ENCODE measurements at places on chromosomes 12 and 14.

DNA sequence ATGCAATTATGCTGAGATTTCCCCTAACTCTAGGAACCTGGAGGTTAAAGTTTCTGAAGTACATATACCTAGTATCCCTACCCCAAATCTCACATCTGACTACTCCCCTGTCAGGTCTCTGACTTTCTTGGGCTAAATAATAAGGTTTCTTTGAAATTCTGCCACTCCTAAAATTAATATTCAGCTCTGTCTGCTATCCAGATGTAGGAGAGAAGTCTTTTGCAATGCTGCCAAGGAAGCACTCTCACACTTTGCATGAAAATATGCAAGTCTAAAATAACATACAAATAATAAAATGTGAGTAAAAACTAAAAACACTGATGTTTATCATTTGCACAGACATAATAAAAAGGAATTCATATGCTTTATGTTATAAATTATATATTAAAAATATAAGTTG is 196.9 kb upstream of the LRFN5 start:
- DNase-seq, result no peak

GRCh38 chr14:21136024-21136423 is 19.8 kb downstream of the OR5AU1 start:
- DNase-seq, result no peak

DNA sequence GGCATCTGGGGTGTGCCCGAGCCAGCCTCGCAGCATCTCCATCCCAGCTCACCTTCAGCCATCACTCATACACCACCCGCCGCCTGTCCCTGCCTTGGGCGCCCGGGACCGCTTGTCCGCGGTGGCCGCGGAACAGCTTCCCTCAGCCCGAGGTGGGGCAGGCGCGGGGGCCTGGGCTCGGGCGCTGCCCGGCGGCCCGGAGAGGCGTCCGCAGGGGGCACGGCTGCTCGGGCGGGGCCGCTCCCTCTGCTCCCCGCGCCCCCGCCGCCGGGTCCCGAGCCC is 430 bp downstream of the SLC41A2 start:
- peak; percentile 34 for DNase-seq

DNA sequence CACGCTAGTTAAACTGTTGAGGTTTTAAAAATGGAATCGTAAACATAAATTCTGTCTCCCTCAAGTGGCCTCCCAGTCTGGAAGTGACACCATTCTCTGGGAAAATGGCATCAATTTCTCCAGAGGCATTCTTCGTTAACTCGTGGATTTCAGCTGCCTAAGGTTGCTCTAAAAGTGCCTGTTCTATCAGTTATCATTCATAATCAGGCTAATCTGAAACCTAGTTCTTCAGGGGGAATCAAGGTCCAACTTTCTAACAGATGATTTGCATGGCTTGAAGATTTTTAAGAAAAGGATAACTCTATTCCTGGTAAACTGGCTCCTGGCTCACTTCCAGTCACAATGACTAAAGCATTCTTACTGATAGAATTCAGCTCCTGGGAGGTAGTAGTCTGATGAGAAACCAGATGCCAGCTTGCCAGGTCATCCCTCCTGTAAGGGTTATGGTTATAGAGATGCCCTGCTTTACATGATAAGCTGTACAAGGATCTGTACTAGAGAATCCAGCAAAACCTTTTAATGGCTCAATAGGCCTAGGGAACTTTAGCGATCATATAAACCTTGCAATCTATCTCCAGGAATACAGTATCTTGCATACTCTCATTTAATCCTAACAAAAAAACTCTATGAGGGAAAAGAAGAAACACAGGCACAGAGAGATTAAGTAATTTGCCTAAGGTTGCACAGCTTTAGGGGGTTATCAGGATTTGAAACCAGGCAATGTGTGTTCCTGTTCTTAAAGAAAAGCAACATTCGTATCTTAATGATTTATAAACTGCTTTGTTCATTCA is 1.5 kb downstream of the L3HYPDH start:
- DNase-seq, result no peak

- peak; percentile 53 for DNase-seq
Measured at GRCh38 chr12:64796205-64796845, 28.1 kb upstream of the TBC1D30 start.

GRCh38 chr12:57941165-57941894 is at the start of gene ATP23:
Gene ATP23, plus strand, starts transcription at chr12:57941567. Its CDS starts 135 bp downstream, at chr12:57941702.
- peak; percentile 83 for DNase-seq

- DNase-seq, result no peak
Measured at GRCh38 chr12:106114447-106115068, 24.2 kb downstream of the NUAK1 start.

- DNase-seq, result no peak
Measured at GRCh38 chr12:102958830-102959176, 1.3 kb downstream of the ASCL1 start.

- DNase-seq, result no peak
Measured at GRCh38 chr12:33967760-33968159, 54.5 kb upstream of the ALG10 start.

DNA sequence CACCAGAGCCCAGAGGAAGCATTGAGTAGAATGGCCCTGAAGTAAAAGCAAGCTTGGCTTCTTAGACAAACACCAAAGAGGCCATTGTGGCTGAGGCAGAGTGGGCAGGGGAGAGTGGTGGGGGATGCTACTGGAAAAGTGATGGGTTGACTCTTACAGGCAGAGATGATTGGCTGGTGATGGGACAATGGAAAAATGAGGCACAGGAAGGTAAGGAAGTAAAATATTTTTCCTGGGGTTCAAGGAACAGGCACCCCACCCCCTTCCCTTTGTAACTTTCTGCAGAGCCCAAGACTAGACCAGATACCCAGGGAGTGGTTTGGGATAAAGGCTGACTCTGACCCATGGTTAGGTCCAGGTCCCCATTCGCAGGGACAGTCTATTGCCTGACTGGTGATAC is 34.9 kb upstream of the COL2A1 start:
- no peak for DNase-seq

DNA sequence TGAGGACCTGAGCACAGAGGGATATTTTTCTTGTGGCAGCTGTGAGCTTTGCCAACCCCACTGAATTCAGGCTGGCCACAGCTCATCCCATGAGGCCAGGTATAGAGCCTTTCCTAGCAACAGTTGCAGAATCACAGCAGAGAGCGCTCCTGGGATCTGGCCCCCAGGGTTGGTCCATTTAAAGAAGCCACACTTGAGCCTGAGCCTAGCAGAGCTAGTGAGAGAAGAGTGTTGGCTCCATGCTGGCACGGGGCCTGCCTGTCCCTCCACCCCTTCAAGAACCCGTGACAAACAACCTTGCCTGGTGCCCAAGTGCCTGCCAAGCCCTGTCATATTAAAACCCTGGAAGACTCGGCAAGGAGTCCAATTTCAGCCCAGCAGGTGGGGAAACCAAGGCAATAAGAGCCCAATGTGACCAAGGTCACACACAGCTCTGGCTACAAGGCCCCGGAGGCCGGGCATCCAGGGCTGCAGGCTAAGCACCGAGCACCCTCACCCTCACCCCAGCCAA is 91.6 kb downstream of the LRRC74A start:
- DNase-seq, result no peak

DNA sequence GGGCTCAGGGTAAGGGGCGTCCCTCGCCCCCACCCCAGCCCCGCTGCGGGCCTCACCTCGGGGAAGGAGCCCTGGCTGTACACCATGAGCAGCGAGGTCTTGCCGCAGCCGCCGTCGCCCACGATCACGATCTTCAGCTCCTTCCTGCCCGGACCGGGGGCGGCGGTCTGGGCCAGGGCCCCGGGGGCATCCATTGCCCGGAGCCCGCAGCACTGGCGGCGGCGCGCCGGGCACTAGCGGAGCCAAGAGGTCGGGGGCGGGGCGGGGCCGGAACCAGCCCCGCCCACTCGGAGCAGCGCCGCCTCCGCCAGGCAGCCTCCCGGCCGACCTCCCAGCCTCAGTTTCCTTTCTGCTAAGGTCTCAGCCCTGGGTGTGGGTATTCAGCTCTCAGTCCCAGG is at the start of gene RHOF:
TSS of gene RHOF (minus strand) at position 249 of the 398 bp plus-strand sequence. CDS start at position 194, 55 bp downstream.
- peak; percentile 72 for DNase-seq

- no peak for DNase-seq
Measured at GRCh38 chr14:37585101-37585511, 9.9 kb downstream of the FOXA1 start.

- no peak for DNase-seq
Measured at GRCh38 chr12:115010324-115010995, 326.5 kb upstream of the TBX3 start.

- DNase-seq, result no peak
Measured at GRCh38 chr14:72559202-72559601, 334.7 kb downstream of the DPF3 start.

DNA sequence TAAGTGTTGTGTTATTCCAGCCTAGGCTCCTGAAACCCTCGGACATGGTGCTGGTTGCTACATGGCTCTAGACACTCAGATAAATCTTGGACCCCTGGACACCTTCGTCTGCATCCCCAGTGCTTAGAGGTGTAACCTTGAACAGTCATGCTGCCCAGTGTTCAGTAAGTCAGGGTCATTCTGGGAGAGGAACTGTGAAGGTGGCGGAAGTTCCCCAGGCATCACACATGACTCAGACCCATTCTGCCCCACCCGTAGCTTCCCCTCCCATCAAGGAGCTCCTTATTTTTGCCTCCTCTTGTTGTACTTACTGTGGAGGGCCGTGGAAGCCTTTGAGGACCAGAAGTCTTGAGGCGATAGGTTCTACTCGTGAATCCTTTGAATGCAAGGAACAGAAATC is 18.1 kb upstream of the SSPN start:
- DNase-seq, result no peak

DNA sequence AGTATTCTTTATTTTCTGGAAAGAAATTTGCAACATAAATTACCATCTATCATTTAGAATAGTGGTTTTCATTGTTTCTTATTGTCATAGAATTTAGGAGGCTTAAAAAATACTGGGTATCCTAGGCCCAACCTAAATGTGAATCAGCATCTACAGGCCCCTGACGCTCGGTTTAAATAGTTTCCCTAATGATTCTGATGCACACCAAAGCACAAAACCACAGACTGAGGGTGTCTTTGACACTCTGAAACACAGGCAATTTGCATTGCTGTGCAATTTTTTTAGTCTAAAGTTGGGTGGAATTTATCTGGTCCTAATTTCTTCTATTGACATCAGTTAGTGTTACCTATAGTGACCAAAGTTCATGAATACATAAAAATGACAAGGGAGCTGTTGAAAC is 87.6 kb upstream of the SSTR1 start:
- no peak for DNase-seq

- DNase-seq, result no peak
Measured at GRCh38 chr12:31234053-31234840, 91.7 kb downstream of the SINHCAF start.

- DNase-seq, result no peak
Measured at GRCh38 chr12:52147367-52147963, 44.3 kb downstream of the KRT80 start.

DNA sequence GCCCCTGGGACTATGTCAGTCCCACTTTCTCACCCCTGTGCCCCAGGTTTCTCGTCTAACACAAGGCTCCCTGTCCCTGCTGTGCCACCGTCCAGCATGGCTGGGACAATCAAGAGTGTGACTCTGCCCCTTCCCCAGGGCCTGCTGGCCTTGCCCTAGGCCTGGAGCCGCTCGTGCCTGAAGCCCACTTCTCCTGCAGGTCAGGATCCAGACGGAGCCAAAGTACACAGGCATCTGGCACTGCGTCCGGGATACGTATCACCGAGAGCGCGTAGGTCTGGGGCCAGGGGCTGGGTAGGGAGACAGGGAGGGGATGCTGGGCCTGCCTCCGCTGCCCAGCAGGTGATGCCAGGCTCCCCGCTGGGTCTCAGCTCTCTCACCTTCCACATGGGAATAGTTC is 2.8 kb downstream of the SLC25A47 start:
- DNase-seq, result no peak

DNA sequence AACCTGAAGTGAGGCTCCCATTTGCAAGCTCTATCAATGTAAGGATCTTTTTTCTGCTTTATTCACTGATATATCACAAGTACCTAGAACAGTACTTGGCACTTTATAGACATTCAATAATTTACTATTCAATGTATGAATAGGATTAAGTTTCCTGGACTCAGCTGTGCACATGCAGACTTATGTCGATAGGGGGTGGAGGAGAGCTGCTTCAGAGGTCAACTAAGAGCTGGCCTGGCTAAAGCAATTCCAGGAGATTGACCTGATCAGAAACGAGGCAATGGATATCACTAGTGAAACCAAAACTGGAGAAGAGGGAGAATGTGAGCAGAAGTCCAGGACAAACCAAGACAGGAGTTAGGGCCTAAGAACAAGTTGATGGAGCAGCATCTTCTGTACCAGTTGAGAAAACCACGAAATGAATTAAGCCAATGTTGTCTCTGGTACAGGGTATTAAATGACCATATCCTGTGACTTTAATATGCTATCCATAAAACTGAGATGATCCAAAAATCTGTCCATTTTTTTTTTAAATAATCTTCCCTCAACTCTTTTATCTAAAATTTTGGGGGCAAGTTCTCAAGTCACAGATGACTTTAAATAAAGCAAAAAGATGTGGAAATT is 169.2 kb downstream of the PIK3C2G start:
- no peak for DNase-seq

- no peak for DNase-seq
Measured at GRCh38 chr12:2841056-2841650, 6.3 kb upstream of the NRIP2 start.

- DNase-seq, result no peak
Measured at GRCh38 chr12:94622475-94622874, 27.9 kb downstream of the TMCC3 start.

GRCh38 chr14:45705940-45706534 is 453.0 kb upstream of the MIS18BP1 start:
- no peak for DNase-seq

DNA sequence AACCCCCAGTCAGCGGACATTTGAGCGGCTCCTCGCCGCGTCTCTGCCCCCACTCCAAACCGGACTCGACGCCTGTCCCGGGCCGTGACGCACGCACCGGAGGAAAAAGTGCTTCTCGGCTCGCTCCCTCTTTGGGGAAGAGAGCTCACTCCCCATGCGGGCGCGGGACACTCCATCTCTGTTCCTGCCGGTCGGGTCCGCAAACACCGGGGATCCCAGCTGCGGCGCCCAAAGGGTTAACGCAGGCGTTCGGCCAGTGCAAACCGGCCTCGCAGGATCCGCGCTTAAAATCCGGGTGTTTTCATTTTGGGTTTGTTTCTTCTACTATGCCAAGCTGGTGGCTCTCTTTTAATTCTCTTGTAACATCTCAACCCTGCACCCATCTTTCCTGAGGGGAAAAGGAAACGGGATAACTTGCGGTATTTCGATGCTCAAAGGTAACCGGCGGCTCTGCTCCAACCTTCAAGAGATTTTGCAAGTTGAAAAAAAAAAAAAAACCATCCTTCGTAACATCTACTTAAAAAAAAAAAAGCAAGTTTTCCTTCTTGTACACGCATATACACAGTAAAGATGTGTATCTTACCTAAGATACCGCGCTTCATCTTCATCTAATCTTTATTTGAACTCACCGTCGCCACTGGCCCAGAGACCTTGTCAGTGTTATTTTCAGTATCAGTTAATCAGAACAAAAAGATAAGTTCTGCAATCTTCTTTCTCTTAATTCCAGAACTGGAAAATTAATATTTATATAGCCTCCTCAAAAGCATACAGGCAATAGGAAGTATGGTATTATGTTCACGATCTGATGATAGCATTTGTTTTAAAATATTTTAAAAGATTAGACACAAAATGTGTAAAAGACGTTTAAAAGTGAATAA is 1.6 kb upstream of the ATP2B1 start:
- DNase-seq, result no peak

GRCh38 chr12:13444076-13444475 is 247.6 kb downstream of the EMP1 start:
- no peak for DNase-seq
